ENCODE measurements at places on chromosomes 1 and 21. TPM values are rescaled to one million over a fixed set of nuclear protein-coding genes. Genes with fewer than 3 reads are reported as not detected.

DNA sequence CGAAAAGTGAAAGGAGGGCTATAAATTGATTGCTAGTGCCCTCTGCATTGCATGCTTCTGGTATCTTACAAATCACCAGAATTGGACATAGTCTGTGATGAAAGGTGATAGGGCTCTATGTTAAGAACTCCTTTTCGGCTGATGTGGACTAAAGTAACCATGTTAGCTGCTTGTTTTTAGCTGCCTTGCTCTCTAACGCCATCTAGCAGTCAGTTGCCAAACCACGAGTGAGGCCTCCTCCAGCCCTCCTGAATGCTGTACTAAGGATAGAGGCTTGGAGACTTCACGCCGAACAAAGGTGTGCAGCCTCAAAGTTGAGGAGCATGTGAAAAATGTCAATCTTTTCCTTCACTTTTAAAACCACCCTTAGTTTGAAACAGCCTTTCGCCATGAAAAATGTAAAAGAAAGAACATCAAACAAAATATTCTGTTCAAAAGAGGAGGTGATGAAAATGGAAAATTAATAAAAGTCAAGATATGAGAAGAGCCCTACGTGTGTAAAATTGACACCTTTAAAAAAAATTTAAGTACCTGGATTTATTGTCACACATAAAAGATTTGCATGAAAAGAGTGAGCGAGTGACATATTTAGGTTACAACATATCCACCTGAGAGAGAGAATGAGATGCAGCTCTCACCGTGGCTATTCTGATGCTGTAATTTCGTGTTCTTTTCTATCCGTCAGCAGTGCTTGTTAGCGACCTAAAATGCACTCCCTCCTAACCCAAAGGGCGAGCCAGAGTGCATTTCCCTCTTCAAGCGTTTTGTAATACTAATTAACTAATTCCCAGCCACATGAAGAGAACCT, 8.1 kb downstream of the LRRC53 start:
- H3K27ac ChIP-seq: no peak overlapping the region
- no peaks in the 10 kb centered on the region for H3K36me3 ChIP-seq
- DNase-seq: peak; percentile 50
- H3K4me1 ChIP-seq: no peaks in the 10 kb centered on the region

The POTED gene
- polyA plus RNA-seq: not detected

The DIO1 gene
- not detected for polyA plus RNA-seq

- H3K4me3 ChIP-seq: no peak overlapping the region
- DNase-seq: no peak
- no peaks in the 10 kb centered on the region for H3K36me3 ChIP-seq
- no peaks in the 10 kb centered on the region for H3K27me3 ChIP-seq
- no peak overlapping the region for H3K27ac ChIP-seq
- no peaks in the 10 kb centered on the region for H3K4me1 ChIP-seq
Observed at GRCh38 chr1:14083706-14084105, 383.7 kb downstream of the PRDM2 start.

- H3K4me1 ChIP-seq: no peaks in the 10 kb centered on the region
- no peak overlapping the region for H3K27ac ChIP-seq
- no peak overlapping the region for H3K4me3 ChIP-seq
- no peaks in the 10 kb centered on the region for H3K27me3 ChIP-seq
Observed at GRCh38 chr1:221632072-221632471, 109.8 kb downstream of the DUSP10 start.

GRCh38 chr1:244758708-244759107, 76.8 kb upstream of the COX20 start:
- peaks cover 5% of the 10 kb centered on the region for H3K27me3 ChIP-seq
- no peak overlapping the region for H3K4me3 ChIP-seq
- H3K36me3 ChIP-seq: no peaks in the 10 kb centered on the region
- peaks cover 5% of the 10 kb centered on the region for H3K4me1 ChIP-seq
- no peak overlapping the region for H3K27ac ChIP-seq
- DNase-seq: no peak

- H3K4me3 ChIP-seq: no peak overlapping the region
- peaks cover 7% of the 10 kb centered on the region for H3K36me3 ChIP-seq
- no peak overlapping the region for H3K27ac ChIP-seq
- H3K4me1 ChIP-seq: peaks cover 5% of the 10 kb centered on the region
- H3K27me3 ChIP-seq: no peaks in the 10 kb centered on the region
Observed at GRCh38 chr1:36008546-36009197, 75.2 kb upstream of the TEKT2 start.

- no peaks in the 10 kb centered on the region for H3K36me3 ChIP-seq
- H3K4me3 ChIP-seq: no peak overlapping the region
- H3K27me3 ChIP-seq: no peaks in the 10 kb centered on the region
- H3K4me1 ChIP-seq: peaks cover 39% of the 10 kb centered on the region
- H3K27ac ChIP-seq: peak overlapping the region; percentile 6
- DNase-seq: peak; percentile 99
Observed at GRCh38 chr1:245871915-245872314, 635.2 kb downstream of the SMYD3 start.

GRCh38 chr1:44798481-44799365, 1.5 kb upstream of the PLK3 start:
- H3K27ac ChIP-seq: no peak overlapping the region
- H3K4me3 ChIP-seq: no peak overlapping the region
- no peak for DNase-seq
- H3K36me3 ChIP-seq: peaks cover 14% of the 10 kb centered on the region

- no peak for DNase-seq
- H3K36me3 ChIP-seq: no peaks in the 10 kb centered on the region
- peaks cover 10% of the 10 kb centered on the region for H3K4me1 ChIP-seq
Observed at GRCh38 chr1:55211863-55212262, 3.3 kb downstream of the USP24 start.

Data from IMR-90 (cell line).